ENCODE measurements at places on chromosomes 1 and 21. TPM values are rescaled to one million over a fixed set of nuclear protein-coding genes. Genes with fewer than 3 reads are reported as not detected.

DNA sequence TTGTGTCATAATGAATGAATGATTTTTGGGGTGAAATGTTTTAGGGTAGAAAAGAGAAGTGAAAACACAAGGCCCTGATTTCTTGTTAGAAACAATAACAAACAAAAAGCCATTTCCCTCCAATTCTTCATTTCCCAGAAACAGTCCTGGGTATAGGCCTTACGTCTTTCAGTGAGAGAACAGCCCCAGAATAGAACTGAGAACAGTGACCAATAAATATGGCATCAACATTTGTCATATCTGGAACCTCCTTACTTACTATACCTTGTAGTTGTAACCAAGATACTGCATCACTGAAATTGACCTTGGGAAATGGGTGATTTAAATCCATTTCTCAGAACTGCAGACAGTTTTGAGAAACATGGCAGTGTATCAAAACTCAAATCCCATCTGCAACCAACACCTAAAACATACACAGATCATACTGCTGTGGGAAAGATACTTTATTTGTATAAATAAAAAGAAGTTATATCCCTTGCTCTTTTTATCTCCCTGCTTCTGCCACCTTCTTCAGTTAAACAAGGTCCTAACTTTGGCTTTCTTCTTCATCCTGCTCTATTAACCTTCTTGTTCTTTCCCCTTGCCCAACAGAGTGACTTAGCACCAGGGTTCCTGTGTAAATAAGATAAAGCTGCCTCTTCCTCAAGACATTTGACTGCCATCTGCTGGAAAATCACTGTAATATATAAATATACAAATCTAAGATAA lies 19.5 kb downstream of the XKR8 start:
- DNase-seq = no peak

GRCh38 chr1:201172999-201173610 lies 17.5 kb upstream of the IGFN1 start:
- DNase-seq = no peak

DNA sequence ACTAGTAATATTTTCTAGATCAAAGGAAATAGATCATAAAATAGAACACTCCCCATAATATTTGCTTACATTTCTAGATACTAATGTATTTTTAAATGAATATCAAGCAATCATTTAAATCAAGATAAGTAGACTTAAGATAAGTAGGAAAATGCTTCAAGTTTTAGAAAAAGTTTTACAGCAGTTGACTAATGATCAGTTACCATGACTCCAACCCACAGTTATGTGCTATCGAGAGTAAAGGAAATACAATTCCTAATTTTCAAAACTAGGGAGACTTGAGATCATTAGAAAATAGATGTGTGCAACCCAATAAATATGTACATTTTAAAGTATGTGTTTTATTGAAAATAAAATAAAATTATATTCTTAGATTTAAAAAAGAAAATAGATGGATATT lies 95.0 kb downstream of the DENND1B start:
- DNase-seq = no peak

DNA sequence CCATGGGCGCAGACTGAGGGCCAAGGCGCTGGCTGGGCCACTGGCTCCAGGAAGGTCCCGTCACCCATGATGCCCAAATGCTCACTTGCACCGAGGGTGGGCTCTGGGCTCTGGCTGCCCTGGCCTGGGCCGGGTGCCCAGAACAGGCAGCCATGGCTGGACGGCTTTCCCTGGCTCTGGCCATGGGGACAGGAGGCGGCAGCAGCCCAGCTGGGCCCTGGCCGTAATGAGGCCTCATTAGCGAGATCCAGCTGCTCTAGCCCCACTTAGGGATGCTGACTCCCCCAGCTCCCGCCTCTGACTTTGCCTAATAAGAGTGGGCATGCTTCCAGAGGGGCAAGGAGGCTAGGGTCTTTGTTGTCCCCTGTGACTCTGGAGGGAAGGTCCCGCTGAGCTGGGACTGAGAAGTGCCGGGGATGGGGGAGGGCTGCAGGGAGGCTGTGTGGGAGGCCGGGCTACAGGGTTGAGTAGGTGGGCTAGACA lies 11.8 kb downstream of the SLC6A9 start:
- DNase-seq = no peak

- no peak for DNase-seq
These were observed 1.2 kb downstream of the GBP6 start for GRCh38 chr1:89364954-89365550.

Gene CD52
- total RNA-seq = 541 TPM

Gene RAP1GAP
- 33.7 TPM for total RNA-seq

- no peak for DNase-seq
These were observed 28.6 kb upstream of the C1orf21 start for GRCh38 chr1:184358256-184358655.

Gene XCL2
- 2.0 TPM for total RNA-seq

Gene OR2T2
- not detected for total RNA-seq

GRCh38 chr1:35319988-35320713 lies 51.6 kb downstream of the ZMYM4 start:
- DNase-seq = no peak

- DNase-seq = no peak
These were observed 27.2 kb upstream of the KIF21B start for GRCh38 chr1:201050515-201051277.

DNA sequence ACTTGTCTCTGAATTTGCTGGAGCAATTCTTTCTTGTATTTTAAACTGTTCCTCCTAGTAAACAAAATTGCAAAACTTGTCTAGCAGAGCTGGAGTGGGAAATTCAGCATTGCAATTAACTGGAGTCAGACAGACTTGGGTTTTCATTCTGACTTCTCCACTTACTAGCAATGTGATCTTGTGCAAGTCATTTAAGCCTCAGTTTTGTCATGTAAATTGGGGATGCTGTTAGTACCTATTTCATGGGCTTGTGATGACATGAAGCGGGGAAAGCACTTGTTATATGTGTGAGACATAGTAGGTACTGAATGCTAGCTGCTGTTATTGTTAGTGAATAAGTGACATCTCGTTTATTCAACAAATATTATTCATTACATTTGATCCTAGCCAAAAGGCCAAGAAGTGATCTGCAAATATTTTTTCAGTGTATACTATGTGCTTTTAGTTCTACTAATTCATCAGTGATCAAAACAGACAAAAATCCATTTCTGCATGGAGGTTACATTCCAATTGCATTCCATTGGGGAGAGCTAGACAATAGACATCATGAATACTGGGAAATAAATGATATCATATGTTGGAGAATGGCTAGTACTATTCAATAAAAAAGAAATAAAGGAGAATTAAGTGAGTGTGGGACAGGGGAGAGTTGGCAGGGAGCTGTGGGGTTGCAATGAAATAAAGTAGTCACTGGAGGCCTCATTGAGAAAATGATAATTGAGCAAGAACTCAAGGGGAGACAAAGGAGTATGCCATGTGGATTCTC lies 47.1 kb downstream of the CACHD1 start:
- no peak for DNase-seq

DNA sequence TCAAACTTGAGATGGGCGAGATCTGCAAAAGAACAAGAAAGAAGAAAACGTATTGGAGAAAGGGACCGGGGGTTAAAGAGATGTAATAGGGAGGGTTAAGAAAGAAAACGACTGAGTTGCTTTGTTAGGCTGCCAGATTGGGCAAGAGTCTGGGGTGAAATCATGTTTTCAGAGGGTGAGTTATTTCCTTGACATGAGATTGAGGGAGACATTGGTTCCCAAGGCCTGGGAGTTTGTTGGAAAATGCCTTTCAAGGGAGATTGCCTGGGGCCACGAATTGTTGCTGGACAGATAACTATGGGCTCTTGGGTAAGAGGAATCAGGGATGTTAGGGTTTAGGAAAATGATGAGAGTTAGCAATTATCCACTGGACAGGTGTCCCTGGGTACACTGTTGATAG lies 776 bp upstream of the CADM3 start:
- no peak for DNase-seq

DNA sequence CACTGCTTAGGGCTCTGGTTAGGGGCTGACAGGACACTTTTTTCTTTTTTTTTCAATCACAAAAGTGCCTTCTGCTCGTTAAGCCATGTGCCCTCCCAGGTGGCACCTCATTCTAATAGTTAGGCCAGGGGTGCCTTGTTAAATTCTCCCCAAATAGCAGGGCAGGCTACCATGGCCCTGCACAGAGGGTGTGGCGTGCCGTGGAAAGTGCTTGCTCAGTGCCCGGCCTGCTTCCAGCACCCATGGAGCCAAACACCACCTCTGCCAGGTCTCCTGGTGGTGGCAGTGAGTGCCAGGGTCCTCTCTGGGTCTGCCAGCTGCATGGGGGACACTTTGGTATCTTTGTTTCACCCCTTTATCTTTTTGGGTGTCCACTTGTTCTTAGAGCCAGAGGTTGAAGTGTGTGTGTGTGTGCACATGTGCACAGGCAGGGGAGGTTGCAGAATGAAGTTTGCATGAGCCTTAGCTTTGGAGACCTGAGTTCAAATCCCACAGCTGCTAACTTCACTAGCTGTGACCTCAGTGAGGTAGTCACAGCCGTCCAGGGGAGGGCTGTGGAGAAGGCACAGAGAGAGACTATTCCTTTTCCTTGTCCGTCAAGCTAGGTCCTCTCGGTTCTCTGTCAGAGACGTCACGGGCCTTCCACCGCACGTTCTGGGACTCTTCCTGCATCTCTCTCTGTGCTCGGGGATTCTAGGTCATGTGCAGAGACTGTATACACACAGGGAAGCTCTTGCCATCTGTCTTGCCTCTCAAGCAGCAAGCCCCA lies 39.9 kb upstream of the CSF3R start:
- no peak for DNase-seq

DNA sequence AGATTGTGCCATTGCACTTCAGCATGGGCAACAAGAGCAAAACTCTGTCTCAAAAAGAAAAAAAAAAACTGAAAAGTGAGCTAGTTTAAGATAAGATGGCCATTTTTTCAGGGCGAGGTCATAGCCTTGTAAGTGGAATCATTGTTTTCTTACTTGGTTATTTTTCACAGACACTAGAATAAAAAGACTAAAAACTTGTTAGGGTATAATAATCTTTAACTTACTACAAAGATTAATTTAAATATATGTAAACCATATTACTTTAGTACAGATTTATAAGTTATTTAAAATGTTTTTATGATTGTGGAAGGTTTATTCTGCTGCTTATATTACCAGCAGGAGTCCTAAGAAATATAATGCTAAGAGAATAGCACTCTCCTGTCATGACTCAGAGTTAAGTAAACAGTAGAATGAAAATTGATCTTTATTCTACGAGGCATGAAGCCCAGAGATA lies 23.5 kb downstream of the ANGPTL1 start:
- no peak for DNase-seq

Gene ATP6V1G3
- not detected for total RNA-seq

DNA sequence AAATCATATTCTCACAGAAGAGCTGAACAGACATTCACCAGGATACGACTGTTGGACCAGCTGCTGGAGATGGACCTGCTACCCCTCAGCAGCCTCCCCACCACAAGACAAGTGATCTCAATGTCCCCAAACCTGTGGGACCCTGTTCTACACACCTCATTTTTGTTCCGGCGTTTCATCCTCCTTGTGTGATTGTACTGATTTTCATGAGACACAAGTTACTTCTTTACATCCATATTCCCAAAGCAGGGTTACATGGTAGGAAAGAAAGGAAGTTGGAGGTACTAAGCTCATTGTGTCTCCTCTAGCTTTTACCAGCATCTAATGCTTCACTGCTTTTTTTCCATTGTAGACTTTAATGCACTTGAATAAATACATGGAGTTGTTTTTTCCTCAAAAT lies 8.7 kb downstream of the ADAMTS1 start:
- no peak for DNase-seq

DNA sequence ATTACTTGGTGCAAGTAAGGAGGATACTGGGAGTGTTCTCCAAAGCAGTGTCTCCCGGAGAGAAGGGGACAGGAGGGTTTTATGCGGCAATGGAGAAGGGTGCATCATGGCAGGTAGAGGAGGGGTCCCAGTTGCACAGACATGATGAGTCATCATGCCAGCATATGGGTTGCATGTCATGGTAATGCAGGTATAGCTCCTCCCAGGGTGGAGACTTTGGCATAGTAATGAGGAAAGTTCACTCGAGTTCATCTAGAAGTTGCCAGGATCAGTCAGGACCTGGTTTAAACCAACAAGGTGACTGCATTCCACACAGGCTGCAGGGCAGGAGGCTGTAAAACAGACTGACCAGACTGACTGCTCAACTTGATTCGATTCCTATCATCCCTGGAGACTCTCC lies 355.7 kb upstream of the DUSP10 start:
- DNase-seq = no peak

DNA sequence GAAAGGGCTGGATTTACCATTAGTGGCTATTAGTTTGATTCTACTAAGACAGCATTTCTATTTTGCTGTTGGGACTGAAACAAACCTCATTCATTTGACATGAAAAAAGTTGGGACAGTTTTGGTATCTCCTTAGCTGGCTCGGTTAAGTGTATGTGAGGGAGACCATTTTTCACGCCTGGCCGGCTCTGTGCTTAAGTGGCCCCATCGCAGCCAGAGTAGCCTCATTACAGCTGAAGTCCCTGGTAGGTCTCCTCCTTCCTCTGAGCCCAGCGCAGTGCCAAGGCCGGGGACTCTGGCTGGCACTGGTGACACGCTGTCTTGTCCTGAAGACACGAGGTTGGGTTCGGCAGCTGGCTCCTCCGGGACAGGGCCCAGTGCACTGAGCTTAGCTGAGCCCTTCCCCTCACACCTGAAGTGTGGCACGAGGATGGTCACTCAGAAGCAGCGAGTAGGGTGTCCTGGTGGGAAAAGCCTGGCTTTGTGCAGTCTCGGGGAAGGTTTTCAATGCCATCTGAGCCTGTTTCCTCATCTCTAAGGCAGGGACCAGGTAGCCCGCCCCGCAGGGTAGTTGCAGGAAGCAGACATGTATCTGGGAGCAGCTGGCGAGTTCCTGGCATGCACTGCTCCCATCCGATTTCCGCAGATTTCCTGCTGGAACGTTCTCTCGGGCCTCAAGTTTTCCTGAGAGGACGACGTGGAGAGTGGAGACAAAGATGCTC lies 196.5 kb downstream of the DYRK1A start:
- peak; percentile 57 for DNase-seq

Gene ACTL8
- not detected for total RNA-seq

GRCh38 chr1:87240661-87241285 lies 87.9 kb upstream of the LMO4 start:
- DNase-seq = no peak

Gene ELAPOR1
- total RNA-seq = 24.4 TPM

- no peak for DNase-seq
These were observed 266.7 kb upstream of the GREM2 start for GRCh38 chr1:240878631-240879030.

GRCh38 chr1:156258859-156259258 lies 11.0 kb upstream of the PAQR6 start:
- DNase-seq = no peak
